HepG2 (cell line): ENCODE measurements at places on chromosomes 5 and 9. TPM values are rescaled to one million over a fixed set of nuclear protein-coding genes. Genes with fewer than 3 reads are reported as not detected.

The OSTF1 gene
- total RNA-seq, result 39.0 and 54.5 TPM in 2 replicates

DNA sequence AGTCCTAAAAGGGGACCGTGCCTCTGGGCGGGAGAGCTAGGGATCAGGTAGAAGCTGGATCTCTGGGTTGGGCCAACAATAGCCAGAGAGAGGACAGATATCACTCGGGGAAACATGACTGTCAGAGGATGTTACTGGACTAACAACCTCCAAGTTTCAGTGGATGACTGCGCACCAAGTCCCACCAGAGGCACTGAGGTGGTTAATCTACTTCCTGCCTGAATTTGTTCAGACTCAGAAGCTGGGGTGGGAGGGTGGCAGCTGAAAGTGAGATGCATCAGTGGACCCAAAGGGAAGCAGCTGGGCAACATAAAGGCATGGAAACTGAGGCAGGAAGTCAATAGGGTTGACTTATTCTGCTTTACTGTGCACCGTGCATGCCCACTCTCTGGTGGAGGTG is 130.1 kb upstream of the SLC44A1 start:
- no peak for DNase-seq

The PPIP5K2 gene
- 45.6 and 85.2 TPM in 2 replicates for total RNA-seq

The HTR4 gene
- not detected in 2 replicates for total RNA-seq

- no peak for DNase-seq
Observed at GRCh38 chr5:173309731-173310130, 18.5 kb downstream of the STC2 start.

- DNase-seq, result peak; percentile 80
Observed at GRCh38 chr9:131635285-131635684, 90.0 kb downstream of the PRRT1B start.

DNA sequence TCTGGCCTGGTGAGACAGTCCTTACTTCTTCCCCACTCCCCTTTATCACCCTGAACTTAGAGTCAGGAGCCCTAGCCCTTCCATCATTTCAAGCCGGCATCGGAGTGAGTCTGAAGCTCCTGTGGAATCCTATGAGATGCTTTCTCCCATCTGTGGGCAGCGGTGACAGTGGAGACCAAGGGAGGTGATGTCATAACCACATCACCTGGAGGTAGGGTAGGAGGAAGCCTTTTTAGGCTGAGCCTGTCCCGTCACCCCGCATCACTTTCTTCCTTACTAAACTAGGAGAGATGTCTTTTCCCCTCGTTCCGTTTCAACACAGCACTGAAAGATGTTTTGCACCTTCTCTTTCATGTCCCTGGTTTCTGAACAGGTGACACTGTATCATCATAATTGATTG is 124.1 kb upstream of the WWC1 start:
- no peak for DNase-seq

DNA sequence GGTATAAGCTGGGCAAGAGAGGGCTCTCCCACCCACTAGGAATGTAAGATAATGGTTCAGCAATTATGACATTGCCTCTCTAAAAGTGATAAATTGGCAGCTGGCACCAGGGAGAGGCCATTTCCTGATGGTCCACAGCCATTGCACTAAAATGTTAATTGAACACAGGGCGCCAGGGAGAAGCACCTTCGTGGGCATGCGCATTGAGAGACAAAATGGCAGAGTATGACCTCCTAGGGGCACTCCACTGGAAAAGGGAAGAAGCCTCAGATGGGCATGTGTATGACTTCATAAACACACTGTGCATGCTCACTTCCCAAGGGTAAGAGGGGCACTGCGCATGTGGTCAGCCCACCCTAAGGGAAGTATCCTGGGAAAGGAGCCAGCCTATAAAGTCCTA is 419.2 kb downstream of the AGTPBP1 start:
- DNase-seq, result no peak

The SLC2A6 gene
- total RNA-seq, result 6.3 and 15.0 TPM in 2 replicates

- no peak for DNase-seq
Observed at GRCh38 chr5:157965040-157965678, 106.2 kb upstream of the CLINT1 start.

- DNase-seq, result no peak
Observed at GRCh38 chr9:129889122-129889940, 54.1 kb downstream of the USP20 start.

The BARX1 gene
- not detected in 2 replicates for total RNA-seq

DNA sequence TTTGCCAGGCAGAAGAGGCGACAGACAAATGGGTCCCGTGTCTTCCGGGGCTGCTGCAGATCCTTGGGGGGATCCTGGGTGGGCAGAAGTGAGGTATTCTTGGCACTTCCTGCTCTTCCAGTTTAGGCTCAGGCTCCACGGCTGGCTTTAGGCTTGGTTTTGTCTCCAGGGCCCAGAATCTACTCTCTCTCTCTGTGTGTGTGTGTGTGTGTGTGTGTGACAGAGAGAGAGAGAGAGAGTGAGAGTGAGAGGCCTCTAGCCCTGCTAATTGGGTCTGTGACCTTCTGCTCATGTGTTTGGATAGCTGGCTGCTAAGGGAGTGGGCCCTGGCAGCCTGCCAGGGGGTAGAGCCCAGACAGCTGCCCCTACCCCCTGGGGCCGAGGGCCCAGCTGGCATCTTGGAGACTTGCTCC is 39.3 kb downstream of the CRB2 start:
- no peak for DNase-seq

DNA sequence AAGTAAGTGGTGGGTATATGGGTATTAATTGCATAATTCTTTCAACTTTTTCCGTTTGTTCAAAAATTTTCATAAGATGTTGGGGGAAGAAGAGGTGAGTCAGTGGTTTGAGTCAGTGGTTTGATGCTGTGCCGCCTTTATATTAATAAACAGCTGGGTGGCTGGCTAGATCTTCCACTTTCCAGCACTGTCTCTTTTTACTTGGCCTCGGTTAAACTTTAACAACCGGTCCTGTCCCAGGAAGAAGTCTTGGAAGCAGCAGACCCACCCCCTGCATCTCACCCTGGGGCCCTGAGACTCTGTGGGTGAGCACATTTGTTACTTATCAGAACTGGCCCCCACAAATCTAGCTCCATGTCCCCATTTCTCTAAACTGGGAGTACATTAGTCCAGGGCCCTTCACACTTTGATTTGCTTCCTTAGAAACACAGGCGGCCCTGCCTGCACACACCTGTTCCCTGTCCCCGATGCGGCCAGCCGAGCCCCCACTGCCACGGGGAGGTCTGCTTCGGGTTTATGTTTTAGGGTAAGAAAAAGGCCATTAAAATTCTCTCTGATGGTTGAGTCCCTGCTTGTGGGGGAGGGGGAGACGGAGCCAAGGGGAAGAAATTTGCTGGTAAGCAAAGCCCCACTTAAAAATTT is 90.7 kb downstream of the PTCH1 start:
- peak; percentile 21 for DNase-seq

The ADAMTS19 gene
- not detected in 2 replicates for total RNA-seq

The GMCL2 gene
- not detected in 2 replicates for total RNA-seq

DNA sequence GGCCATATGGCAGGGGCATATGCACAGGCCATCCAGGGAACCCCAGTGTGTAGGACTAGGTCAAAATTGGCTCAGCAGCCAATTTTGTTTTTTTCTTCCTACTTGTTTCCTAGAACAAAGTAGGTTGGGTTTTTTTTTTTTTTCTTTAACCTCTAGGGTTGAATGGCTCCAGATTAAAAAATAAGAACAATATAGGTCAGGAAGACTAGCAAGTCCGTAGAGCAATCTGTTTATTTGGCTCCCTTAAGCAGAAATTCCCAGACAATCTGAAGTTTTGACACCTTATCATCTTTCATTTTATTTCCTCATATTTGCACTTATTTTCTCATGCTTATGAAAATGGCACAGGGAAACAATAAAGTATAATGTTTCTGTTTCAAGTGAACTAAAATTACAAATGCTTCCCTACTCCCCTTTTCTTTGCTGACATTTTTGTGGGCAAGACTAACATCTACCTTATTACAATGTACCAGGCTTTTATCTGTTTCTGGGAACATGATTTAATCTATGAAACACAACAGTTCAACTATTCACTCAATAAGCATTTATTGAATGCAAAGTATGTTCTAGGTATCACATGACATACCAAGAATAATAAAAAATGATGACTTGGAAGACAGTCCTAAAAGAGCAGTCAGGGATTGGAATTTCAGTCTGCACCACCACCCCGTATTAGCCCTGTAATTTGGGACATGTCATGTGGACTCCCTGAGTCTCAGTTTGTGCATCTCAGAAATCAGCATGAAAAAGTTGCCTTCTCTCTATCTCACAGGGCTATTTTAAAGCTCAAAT is 30.5 kb downstream of the TLR4 start:
- no peak for DNase-seq

GRCh38 chr5:115561176-115561575 is 16.6 kb upstream of the FEM1C start:
- DNase-seq, result no peak
